Left forelimb (tissue), 1 donor: ENCODE measurements at places on chromosomes 6 and 20.
A peak's percentile ranks its signal among the peaks of the same experiment; 100 is the strongest.

GRCh38 chr6:104477569-104477968 is 382.1 kb downstream of the HACE1 start:
- DNase-seq: no peak

DNA sequence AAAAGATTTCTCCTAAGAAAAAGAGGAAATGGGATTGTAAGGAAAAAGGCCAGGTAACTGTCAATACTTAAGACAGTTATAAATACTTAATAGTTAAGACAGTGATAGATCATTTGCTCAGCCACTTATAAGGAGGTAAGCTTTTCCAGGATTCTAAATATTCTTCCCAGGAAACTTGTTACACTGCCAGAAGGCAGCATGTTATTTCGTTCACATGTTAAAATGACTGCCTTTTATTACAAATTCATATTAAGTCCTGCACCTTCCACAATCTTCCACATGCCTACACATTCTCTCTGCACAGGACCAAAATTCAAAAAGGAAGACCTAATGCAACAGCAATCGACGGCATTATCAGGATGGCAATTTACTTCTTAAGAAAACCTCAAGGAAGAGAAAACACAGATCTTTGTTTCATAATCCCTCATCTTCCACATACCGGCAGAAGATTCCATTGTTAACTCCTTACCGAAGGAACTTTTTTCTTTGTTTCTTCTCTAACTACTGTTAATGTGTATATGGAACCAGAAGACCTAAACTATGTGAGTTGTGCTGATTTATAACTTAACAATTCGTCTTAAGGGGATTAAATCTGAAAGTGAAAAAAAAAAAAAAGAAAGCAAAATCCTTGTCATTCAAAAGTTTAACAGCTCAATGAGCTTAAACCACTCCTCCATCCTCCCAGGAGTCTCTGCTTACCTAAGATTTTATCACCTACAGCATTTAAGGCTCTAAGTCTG is 799 bp downstream of the TAAR2 start:
- no peak for DNase-seq

GRCh38 chr6:34496103-34496685 is 30.3 kb downstream of the PACSIN1 start:
- no peak for DNase-seq

- DNase-seq: peak; percentile 9
These were observed 227.7 kb upstream of the CDH4 start for GRCh38 chr20:61024390-61024789.

DNA sequence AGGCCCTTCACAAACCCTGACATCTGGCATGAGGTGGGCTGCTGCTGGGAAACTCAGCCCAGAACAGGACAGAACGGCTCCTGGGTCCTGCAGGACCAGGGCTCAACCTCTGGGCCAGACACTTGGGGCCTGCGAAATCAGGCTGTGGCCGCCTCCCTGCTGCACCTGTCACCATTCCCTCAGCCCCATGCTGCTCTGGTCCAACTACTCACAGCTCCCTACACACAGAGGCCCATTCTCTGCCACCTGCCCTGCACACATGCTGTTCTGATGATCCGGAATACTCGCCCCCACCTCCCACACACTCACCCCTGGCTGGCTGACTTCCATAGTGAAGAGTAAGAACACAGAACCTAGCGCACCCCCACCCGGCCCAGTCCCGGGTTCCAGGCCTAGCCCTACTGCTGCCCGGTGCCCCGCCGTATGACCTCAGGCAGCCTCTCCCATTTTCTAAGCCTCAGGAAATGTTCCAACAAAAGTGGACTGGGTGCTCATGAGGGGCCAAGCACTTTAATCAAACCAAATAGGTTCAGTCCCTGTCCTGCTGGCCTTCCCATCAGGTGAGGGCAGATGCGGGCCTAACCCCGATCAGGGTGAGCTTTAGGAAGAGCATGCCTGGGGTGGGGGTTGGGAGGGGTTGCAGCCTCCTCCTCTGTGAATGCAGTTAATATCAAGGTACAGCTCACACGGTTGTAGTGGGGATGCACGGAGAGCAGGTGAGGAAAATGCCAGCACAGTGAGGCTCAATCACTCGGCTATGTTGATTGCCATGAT is 3.9 kb downstream of the PEDS1 start:
- no peak for DNase-seq

- DNase-seq: no peak
These were observed 19.9 kb upstream of the MEP1A start for GRCh38 chr6:46773201-46773855.

- DNase-seq: no peak
These were observed 77.0 kb downstream of the SULF2 start for GRCh38 chr20:47708140-47708807.

DNA sequence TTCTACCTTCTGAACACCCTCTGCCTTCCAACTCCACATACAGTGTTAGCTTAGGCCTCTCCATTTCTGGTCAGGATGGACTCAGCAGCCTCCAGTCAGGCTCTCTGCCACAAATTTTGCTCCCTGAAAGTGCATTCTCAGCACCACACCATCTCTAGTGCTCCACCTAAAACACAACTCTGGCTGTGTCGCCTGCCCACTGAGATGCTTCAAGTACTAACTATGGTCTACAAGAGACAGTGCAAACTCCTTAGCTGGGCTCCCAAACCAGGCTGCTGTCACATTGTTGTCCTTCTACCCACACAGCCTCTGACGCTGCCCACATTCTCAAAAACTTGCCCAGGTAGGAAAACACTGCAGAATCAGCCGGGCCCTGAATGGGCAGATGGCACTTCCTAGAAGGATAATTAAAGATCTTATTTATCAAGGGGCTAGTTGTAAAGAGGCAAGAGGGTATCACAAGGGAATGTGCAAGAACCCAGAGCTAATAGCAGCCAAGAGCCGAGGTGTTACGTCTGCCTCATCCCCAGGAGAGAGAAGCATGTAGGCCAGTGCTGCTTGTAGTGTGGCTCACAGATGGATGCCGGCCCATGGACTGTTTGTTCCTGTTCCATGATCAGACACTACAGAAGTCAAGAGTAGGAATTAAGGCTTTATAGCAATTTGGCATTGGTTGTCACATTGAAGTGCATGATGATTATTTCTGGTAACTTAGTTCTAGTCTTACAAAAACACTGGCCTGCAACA is 189.7 kb downstream of the LRFN2 start:
- DNase-seq: peak; percentile 33

DNA sequence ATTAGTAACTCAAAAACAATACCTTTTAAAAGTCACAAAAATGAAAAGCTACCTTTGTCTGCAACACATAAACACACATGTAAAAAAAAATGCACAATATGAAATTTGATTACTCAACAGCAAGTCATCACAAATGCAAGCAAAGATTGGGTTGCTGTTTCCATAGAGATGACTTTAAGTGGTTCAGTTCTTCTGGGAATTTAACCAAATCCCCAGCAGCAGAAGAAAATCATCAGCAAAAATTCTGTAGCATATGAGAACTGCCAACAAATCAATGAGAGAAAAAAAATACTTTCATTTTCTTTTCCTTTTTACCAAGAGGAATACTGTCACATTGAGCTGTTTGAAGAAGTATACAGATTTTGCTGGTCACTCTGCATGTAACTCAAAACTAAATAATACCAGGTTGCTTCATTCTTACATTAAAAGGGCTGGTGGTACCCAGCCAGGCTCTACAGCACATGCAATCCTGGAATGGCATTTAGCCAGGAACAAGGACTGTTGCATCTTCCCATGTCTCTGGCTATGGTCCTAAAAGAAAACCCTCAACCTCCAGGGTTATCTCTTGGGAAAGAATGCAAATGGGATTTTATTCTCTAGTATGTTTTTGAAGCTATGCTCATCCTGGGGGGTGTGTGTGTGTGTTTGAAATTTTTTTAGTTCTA is 158.3 kb downstream of the OPRM1 start:
- no peak for DNase-seq

DNA sequence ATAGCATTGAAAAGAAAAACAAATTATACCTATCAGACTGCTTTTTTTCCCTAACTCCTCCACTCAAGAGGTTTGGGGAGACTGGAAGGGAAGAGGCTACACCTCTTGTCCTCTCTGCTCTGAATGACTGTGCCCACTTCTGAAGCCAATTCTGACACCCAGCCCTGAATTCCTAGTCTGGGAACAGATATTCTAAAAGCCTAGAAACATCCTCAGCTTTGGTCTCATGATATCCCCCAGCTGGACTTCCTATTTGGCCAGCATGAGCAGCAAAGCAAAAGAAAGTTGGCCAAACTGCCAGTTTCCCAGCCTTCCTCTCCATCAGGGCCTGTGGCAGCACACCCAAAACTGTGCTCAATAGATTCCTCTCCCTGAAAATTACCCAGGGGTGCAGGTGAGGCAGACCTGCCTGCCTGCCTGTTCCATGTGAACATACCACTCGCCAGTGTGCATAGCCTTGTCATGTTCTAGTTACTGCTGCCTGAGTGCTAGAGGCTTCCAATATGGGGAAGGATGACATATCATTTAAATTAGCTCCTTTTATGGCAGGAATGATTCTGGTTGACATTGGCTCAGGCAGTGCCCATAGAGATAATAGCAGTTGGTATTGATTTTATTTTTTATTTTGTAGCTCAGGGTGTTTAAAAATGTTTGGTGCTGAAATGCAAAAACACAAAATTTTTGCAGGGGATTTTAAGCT is 152.1 kb upstream of the RIN2 start:
- DNase-seq: no peak

- peak; percentile 89 for DNase-seq
These were observed at the start of gene NHLRC1 for GRCh38 chr6:18122128-18123093. TSS of gene NHLRC1 (minus strand) at chr6:18122677. CDS start at chr6:18122606, 71 bp downstream.

DNA sequence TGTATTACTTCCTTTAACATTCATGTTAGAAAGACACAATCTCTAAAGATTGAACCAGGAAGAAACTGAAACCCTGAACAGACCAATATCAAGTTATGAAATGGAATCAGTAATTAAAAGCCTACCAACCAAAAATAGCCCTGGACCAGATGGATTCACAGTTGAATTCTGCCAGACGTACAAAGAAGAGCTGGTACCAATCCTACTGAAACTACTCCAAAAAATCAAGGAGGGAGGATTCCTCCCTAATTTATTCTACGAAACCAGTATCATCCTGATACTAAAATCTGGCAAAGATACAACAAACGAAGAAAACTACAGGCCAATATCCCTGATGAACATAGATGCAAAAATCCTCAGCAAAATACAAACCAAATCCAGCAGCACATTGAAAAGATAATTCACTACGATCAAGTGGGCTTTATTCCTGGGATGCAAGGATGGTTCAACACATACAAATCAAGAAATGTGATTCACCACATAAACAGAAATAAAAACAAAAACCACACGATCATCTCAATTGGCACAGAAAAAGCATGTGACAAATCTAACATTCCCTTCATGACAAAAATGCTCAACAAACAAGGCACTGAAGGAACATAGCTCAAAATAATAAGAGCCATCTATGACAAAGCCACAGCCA is 15.0 kb downstream of the CDK19 start:
- no peak for DNase-seq

GRCh38 chr6:100517106-100517505 is 52.4 kb upstream of the SIM1 start:
- DNase-seq: no peak

DNA sequence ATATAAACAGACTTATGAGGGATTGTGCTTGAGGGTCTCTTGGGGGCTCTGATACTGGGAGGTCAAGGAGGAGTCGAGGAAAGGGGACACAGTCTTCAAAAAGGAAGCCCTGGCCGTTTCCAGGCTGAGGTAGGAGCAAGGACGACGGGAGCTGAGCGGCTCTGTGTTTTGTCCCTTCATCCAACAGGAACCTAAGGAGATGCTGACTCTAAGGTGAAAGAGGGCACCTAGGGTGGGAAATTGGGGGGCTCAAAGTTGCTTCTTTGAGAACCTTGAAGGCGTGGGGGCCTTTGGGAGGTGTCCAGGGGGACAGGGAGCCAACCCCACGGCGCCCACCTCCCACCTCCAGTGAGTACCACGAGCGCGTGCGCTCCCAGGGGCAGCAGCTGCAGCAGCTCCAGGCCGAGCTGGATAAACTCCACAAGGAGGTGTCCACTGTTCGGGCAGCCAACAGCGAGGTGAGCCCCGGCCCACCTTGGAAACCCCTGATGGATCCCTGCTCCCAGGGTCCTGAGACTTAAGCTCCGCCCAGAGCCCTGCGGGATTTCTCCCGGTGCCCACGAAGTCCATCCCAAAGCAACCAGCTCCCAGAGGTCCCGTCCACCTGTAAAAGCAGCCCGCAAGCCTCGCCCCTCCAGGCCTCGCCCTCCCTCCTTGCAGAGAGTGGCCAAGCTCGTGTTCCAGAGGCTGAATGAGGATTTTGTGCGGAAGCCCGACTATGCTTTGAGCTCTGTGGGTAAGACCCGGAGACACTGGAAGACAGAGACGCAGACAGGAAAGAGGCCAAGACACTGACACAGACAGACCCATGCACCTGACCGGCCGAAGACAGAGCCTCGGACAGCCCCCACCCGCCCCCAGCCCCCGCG is 2.9 kb downstream of the SPAG4 start:
- no peak for DNase-seq

- no peak for DNase-seq
These were observed 29.5 kb upstream of the LYRM2 start for GRCh38 chr6:89667872-89668556.

- no peak for DNase-seq
These were observed 95.0 kb upstream of the SIRPA start for GRCh38 chr20:1800180-1800579.

DNA sequence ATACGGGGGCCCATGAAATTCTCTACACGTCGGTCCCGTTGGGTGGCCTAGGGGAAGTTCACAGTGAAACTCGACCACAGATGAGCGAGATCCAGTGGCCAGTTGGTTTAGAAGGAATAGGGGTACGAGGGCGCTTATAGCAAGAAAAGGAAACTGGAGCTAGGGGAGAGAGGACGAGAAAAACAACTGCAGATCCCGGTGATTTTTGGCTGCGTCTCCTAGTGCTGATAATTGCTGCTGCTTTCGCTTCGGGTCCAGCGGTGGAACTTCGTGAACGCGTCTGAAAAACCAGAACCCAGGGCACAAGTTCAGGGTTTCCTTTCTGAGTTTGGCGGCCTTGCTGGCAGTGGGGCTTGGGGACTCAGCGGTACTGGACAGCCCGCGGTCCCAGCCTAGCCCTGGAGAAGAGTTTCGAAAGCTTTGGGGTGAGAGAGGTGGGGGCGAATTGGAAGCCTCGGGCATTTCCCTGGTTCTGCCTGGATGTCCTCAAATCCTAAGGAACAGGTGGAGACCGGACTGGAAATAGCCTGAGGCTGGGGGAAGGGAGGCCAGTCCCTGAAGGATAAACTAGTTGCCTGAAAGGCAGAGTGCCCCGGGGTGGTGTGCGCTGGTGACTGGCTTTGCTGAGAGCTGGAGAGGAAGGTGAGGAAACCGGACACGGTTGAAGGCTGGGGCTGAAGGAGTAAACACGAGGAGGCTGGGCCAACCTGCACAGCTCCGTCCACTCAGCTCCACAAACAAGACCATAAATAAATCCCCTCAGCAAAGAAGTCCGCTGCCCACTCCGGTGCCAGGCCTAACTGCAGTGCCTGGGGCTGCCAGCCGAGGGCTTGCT is 793 bp downstream of the GMPR start:
- peak; percentile 72 for DNase-seq

DNA sequence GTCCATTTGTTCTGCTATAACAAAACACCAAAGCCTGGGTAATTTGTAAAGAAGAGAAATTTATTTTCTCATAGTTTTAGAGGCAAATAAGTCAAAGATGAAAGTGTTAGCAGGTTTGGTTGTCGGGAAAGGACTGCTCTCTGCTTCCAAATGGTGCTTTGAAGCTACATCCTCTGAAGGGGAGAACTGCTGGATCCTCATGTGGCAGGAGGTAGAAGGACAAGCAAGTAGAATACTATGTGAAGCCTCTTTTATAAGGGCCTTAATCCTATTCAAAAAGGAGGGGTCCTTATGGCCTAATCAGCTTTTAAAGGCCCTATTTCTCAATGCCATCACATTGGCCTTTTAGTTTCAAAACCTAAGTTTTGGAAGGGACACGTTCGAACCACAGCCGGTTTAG is 826.0 kb upstream of the EPHA7 start:
- DNase-seq: no peak

GRCh38 chr20:11922561-11922960 is 4.9 kb downstream of the BTBD3 start:
- no peak for DNase-seq
